ENCODE measurements at places on chromosomes 13 and 19.

DNA sequence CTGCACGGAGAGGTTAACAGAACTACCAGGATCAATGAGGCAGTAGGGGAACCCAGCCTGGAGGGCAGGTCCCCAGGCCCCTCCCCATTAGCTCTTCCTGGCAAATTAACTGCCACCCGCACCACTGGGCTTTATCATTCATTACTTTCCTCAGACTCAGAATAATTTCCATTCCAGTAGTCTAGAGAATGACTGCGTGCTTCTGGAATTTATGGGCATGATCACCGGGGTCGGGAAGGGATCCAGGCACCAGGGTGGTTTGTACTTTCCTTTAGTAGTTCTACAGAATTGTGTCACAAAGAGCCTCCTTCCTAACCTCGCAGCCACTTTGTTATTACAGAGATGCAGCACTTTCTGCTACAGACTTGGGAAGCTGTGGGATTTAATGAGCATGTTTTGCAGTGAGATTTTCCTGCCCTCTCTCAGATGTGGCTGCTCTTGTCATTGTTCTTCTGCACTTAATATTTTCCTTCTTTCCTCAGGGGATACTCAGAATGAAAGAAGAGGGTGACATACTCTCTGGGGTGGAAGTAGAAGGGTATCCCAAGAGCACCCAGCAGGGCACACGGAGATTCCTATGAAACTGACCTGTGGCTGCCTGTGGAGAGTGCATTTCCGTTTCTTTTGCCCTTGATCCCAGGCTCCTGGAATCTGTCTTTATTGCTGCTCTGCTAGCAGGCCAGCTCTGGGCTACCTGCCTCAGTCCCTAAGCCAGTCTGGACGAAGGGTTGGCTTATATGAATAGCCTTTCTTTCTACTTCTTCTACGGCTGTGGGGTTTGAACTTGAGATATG lies 285.0 kb upstream of the SLC10A2 start:
- DNase-seq, result no peak

- DNase-seq, result no peak
Observed at GRCh38 chr13:95652821-95653220, 8.3 kb upstream of the DZIP1 start.

DNA sequence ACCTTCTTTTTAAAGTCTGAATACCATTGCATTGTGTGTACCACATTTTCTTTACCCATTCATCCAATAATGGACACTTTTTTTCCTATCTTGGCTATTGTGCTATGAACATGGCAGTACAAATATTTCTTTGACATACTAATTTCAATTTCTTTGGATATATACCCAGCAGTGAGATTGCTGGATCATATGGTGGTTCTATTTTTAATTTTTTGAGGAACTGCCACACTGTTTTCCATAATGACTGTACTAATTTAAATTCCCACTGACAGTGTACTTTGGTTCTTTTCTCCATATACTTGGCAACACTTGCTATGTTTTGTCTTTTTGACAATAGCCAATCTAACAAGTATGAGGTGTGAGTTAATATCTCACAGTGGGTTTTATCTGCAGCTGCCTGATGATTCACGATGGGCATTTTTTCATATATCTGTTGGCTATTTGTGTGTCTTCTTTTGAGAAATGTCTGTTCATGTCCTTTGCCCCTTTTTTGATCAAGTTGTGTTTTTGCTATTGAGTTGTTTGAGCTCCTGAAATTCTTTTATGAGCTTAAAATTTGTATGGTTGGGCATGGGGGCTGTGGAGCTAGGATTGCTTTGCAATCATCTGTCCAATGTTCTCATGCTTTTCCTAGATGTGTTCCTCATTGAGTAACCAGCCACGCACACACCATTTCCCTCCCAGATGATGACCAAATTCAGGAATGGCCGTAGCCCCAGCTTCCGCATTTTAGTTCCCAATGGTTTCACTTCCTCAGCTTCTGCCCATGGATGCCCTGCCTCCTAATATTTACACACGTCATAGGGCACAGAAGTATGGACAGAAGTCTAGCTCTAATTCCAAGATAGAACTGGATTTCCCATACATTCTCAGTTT lies 380.0 kb upstream of the SGCG start:
- DNase-seq, result no peak

DNA sequence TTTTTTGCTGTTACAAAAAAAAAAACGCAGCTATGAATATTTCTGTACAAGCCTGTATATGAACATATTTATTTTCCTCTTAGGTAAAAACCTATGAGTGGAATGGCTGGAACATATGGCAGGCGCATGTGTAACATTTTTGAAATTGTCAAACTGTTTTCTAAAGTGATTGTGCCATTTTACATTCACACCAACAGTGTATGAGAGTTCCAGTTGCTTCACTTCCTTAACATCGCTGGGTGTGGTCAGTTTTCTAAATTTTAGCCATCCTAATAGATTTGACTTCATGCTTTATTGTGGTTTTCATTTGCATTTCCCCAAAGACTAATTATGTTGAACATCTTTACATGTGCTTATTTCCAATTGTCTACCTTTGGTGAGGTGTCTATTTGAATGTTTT lies 306.8 kb downstream of the KCNRG start:
- no peak for DNase-seq

- no peak for DNase-seq
Observed at GRCh38 chr13:58950911-58951310, 1212.8 kb downstream of the DIAPH3 start.

DNA sequence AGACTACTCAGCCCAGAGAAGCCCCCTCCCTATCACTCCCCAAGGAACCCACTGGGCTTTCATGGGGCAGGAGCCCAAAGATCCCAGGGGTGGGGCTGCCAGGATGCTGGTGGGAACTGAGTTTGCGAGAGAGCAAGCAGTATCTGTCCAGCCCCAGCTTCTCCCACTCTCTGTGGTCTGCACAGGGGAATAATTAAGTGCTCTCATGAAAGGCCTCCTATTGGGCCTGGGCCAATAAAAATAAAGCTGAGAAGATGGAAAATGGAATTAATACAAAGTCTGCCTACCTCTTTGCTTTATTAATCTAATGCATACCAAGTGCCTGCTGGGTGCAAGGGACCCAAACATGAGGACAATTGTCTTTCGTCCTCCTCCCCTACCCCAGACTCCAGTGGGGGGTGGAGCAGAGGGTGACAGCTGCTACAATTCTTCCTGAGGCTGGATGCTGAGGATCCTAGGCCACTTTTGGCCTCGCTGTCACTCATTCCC lies 5.4 kb downstream of the DDX39A start:
- DNase-seq, result no peak

- DNase-seq, result no peak
Observed at GRCh38 chr13:43107780-43108179, 84.4 kb downstream of the DNAJC15 start.

- no peak for DNase-seq
Observed at GRCh38 chr13:89061821-89062220, 1390.7 kb downstream of the SLITRK5 start.

- DNase-seq, result no peak
Observed at GRCh38 chr19:8403098-8403819, 9.8 kb upstream of the MARCHF2 start.

DNA sequence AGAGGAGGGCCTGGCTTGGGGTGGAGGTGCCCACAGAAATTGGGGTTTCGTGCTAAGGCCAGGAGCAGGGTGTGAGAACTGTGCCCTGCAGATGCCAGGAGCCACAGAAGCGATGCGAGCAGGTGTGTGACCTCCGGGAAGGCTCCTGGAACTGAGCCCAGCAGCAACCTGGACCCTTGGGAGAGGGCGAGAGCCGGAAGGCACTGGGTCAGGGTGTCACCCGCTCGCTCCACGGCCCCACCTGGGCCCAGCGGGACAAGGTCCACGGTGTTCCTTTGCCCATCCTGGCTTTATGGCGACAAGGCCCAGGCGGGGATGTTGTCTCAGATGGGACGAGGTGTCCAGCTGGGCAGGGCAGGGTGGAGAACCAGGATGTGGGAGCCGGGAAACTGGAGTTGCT lies 4.2 kb downstream of the MISP start:
- DNase-seq, result no peak

- DNase-seq, result no peak
Observed at GRCh38 chr13:102380012-102380411, 21.8 kb downstream of the FGF14 start.

- no peak for DNase-seq
Observed at GRCh38 chr13:55347528-55347927, 1793.2 kb upstream of the PRR20A start.

DNA sequence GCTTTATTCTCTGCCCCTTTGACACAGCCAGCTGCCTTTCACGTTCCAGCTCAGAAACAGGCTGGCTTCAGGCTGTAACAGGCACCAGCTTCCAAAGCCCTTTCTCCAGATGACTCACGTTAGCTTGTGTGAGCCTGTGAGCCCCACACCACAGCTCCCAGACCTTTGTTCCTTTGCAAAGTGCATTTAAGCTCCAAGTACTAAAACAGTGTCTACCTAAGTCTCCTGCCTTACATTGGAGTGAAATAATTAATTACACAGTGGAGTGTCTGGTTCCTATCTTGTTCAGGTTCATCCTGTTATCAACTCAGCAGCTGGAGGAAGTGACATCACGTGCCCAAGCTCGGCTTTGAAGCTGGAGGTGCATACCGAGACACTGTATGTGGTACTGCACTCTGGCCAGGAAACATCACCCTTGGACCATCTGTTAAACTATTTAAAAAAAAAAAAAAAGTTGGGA lies 475.8 kb downstream of the FOXO1 start:
- DNase-seq, result no peak

GRCh38 chr13:90696254-90696653 lies 651.2 kb upstream of the MIR17HG start:
- DNase-seq, result no peak

DNA sequence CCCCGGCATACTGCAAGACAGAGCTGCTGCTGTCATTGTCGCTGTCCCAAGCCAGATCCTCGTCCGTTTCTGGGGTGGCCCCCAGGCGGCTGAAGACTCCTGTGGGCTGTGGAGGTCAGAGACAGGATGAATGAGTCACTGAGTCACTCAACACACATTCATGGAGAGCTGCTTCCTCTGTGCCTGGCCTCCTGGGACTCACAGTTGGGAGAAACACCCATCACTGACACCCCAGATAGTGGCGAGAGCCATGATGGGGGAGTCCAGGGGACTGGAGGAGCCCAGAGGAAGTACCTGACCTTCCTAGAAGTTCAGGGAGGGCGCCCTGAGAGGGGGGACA lies 26.0 kb downstream of the C19orf47 start:
- no peak for DNase-seq

DNA sequence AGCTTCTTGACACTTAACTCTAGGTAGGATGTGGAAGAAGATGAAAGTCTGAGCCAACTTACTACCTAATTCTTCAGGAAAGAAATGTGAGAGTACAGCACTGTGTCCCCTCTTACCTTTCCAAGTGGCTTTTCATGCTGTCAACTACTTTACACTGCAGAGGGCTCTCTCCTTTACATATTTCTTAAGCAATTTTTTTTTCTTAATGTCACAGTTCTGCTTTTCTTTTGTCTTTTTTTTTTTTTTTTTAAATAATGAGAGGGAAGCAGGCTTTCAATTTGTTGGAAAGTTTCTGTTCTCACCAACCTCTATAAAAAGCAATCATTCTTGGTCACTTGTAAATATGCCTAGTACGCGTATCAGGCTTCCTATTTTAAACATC lies 212.7 kb upstream of the MIR17HG start:
- no peak for DNase-seq

DNA sequence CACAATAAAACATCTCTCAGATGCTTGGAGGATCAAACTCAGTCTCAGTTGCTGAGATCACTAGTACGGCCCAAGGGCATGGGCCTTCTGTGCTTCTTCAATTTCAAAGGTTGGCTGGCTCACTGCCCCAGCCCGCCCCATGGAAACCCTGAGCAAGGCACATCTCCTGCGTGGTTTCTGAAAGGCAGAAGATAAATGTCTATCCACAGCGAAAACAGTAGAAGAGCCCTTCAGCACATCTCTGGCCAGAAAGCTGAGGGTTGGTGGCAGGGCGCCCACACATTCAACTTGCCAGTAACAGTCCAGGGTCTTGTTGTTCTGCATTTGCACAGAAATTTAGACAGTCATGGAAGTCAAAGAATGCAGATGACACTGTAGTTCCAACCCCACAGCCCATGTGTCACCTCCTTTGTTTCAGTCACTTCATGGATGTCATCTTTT lies 24.0 kb upstream of the KATNAL1 start:
- DNase-seq, result no peak

- no peak for DNase-seq
Observed at GRCh38 chr13:94761407-94761806, 49.1 kb upstream of the SOX21 start.

GRCh38 chr19:47107953-47108746 lies 5.4 kb downstream of the ZC3H4 start:
- DNase-seq, result no peak

DNA sequence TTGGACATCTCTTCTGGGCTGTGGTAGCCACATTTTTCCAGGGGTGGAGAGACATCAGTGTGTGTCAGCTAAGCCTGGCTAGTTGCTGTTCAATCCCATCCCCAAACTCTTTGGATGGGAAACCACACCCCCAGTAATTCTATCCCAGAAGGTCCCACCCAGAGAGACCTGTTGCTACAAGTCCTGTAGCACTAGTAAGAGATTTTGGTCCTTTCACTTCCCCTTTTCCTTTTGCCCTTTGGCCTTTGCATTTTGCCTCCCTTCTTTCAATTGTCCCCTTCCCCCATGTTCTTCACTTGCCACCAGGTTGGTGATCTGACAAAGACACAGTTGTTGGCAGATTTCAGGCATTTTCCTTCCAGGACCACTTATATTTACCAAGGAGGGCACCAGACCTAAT lies 3.8 kb downstream of the CBY2 start:
- DNase-seq, result no peak

GRCh38 chr13:60351326-60351725 lies 45.7 kb upstream of the TDRD3 start:
- no peak for DNase-seq

GRCh38 chr13:94093652-94094315 lies 385.7 kb downstream of the DCT start:
- no peak for DNase-seq

GRCh38 chr13:111319521-111319920 lies 921 bp upstream of the TEX29 start:
- DNase-seq, result no peak

GRCh38 chr13:100611678-100612492 lies 23.3 kb upstream of the GGACT start:
- no peak for DNase-seq

GRCh38 chr13:31731921-31732320 lies 7.4 kb upstream of the RXFP2 start:
- DNase-seq, result no peak

GRCh38 chr19:13835791-13836723 lies 40.8 kb downstream of the ZSWIM4 start:
- DNase-seq, result no peak
